ENCODE measurements at places on chromosomes 2 and 18.

DNA sequence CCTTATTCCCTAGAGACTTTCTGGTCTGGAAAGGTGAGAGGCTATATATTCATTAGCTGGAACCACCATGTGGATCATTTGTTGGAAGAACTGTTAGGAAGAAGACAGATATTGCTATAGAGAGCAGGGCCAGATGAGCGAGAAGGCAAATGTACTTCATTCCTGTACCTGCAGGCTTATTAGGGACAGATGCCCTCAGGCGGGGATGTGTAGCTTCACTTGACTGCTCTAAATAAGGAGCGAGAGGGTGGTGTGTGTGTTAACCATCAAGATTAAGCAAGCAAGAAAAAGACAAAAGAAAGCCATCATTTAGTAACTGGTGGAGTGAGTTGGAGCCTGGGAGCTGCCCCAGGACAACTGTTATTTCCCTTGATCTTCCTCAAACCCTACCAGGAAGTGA is 36.4 kb downstream of the NEDD4L start:
- DNase-seq, result no peak

GRCh38 chr2:206164261-206164862 is 4.7 kb downstream of the EEF1B2 start:
- peak; percentile 59 for DNase-seq

GRCh38 chr2:30046979-30047378 is 99.8 kb upstream of the YPEL5 start:
- DNase-seq, result no peak

DNA sequence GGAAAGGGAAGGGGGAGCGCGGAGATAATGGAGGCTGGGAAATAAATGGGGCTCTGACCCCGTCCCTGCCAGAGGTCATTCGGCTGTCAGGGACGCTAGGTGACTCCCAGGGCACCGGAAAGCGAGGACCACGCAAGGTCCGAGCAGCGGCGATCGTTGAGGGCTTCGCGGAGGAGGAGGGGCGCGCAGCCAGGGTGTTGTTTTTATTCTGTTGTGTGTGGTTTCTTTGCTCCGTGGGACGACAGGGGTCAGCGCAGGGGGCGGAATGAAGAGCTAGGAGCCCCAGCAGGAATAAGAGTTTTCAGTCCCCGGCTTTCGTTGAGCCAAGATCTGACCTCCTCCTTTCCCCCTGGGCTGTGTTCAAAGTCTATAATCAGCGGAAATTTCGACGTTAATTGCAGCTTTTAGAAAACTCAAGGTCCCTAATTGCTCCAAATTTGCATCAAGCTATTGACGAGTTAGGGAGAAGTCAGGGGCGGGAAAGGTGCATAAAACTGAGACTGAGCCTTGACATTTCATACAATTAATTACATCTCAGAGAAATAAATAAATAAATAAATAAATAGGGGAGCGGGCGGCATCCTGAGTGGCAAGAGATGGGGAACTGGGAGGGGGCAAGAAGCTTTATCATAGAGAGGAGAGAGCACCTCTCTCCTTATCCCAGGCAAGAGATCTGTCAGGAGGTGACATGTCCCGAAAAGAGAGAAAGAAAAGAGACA is 2.2 kb downstream of the GAD1 start:
- peak; percentile 23 for DNase-seq

- no peak for DNase-seq
Measured at GRCh38 chr2:180463608-180464007, 456.5 kb upstream of the CWC22 start.

DNA sequence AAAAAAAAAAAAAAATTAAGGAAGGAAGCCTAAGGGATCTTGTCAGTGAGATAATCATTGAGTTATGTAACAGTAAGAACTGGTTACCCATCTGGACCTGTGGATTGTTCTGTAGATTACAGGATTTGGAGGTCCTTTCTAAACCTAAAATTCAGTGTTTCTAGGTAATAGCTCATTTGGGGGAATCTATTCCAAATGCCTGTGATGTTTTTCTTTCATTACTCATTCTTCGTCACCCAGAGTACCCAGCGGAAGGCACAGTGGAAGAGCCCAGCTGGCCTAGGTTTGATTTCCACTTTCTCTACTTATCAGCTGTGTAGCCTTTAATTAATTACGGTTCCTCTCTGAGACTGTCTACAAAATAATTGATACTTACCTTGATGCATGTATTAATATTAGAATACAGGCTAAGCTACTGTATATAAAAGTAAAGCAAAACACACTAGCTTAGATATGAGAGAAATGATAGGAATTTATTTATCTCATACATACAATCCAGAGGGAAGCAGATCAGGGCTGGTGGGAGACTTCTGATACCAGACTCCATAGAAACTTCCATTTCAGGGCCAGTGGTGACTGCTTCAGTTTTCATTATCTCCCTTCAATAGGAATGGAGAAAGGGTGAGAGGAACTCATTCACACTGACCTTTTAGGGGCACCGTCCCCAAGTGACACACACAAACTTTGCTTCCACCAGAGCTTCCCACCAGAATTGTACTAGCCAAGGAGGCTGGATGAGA is 115.8 kb upstream of the NOSTRIN start:
- DNase-seq, result no peak

GRCh38 chr2:204885747-204886146 is 340.5 kb downstream of the PARD3B start:
- peak; percentile 6 for DNase-seq

GRCh38 chr2:222309766-222310165 is 11.0 kb upstream of the PAX3 start:
- DNase-seq, result no peak

- DNase-seq, result no peak
Measured at GRCh38 chr2:117128461-117128860, 686.0 kb upstream of the DDX18 start.

DNA sequence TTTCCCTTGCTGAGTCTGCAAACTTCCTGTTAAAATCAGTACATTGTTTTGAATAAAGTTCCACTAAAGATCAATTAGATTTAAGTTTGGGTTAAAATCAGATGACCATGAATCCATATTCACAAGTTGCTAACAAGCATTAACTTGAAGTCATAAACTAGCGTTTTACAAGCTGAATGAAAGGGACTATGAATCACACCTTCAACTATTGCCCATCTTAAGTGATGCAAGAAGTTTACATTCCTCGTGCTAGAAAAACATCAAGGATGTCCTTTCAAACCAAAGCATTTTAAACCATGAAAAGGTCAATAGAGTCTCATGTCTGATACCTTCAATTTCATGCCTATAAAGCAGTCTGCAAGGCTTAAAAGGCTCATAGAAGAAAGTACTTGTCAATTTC is 257.2 kb upstream of the SYT4 start:
- DNase-seq, result no peak

DNA sequence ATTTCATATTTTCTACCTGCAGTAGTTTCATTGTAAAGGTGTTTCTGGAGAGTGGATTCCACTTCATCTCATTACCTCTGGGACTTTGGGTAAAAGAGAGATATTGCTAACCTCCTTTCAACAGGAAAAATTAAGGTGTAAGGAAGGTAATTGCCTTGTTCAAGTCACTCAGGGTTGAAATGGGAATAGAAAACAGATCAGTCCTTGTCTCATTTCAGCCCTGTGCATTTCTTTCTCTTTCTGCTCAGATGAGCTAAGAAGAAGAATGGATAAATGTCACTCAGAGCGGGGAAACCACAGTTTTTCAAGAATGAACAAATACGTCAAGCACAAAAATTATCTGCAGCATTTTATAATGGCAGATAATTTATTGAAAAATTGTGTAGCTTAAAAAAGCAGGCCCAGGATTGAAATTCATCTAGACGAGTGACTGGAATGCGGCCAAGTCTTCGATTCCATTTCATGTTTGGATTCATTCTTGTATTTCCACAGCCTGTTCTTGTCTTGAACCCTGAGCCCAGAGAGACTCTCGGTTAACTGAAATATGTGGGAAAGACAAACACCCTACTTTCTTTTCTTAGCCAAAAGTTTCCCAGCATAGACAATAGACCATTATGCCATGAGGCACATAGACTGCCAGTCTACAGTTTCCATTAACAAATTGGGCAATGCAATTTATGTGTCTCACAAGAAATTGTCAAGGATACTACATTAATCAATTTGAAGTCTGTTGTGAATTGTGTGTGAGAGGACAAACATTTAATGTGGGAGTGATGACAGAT is 107.9 kb downstream of the POLE4 start:
- DNase-seq, result no peak

All from nephron progenitor cell (in vitro differentiated cells).